Stimulated activated CD4-positive, alpha-beta T cell treated with anti-CD3 and anti-CD28 coated beads, TNF-alpha, amount 100 ng/mL, for 48 hours (primary cell): ENCODE measurements at places on chromosomes 2 and 18.

GRCh38 chr2:241178961-241179360 is 9.5 kb upstream of the ANO7 start:
- no peak for DNase-seq

GRCh38 chr2:118813111-118813510 is 34.3 kb downstream of the EN1 start:
- DNase-seq: no peak

- no peak for DNase-seq
Measured at GRCh38 chr2:241951316-241951700, 81.8 kb downstream of the RTP5 start.

GRCh38 chr2:31151501-31151900 is 13.3 kb upstream of the GALNT14 start:
- no peak for DNase-seq

- DNase-seq: no peak
Measured at GRCh38 chr2:46164529-46165301, 132.5 kb upstream of the EPAS1 start.

- DNase-seq: no peak
Measured at GRCh38 chr18:47420130-47420529, 168.7 kb upstream of the SKOR2 start.

- no peak for DNase-seq
Measured at GRCh38 chr2:144424559-144425240, 95.2 kb downstream of the ZEB2 start.

DNA sequence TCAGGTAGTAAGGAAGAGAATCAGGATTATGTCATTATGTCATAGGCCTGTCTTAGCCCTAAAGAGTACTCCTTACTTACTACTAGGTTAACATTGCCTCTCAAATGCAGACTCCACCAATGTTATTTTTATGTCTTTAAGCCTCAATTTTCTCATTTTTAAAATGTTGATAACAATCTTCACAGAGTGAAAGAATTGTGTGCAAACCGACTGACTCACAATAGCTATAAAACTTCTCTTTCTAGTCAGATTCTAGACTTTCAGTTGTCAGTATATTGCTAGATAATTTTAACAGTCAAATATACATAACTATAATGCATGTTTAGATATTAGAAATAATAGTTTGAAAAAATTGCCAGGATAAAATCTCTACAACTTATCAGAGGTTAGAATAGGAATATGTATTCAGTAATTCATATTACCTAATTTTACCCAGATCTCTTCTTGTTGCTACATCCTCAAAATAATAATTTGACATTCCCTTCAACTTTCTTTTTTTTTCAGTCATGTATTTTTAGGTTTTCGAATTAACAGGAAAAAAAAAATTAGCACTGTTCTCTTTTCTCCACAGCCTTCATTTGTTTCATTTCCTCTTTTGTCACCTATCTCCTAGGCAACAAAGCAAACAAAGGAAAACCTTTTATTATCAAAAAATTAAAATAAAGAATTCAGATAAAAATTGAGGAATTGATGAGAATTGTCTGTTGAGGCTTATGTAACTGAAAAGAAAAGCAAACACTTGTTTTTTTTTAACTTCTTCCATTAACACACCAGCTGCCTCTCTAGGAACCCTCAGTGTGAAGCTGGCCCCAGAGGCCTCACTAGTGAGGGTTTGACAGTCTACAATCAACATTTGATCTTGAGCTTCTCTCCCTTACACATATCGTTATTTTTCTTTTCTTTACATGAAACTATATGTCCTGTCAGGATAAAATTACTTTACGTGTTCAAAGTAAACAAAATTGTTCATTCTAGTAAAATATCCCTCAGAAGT is 279.0 kb downstream of the CALCRL start:
- no peak for DNase-seq

- no peak for DNase-seq
Measured at GRCh38 chr2:134583462-134583861, 135.3 kb downstream of the TMEM163 start.

- DNase-seq: no peak
Measured at GRCh38 chr2:230940471-230940815, 15.4 kb upstream of the GPR55 start.

GRCh38 chr2:225136552-225136951 is 94.3 kb upstream of the DOCK10 start:
- no peak for DNase-seq

- DNase-seq: no peak
Measured at GRCh38 chr18:64720781-64721464, 572.0 kb upstream of the LINC00305 start.

GRCh38 chr2:188851311-188851710 is 122.9 kb upstream of the COL3A1 start:
- no peak for DNase-seq

- DNase-seq: no peak
Measured at GRCh38 chr2:196066291-196067087, 2.1 kb downstream of the DNAH7 start.

DNA sequence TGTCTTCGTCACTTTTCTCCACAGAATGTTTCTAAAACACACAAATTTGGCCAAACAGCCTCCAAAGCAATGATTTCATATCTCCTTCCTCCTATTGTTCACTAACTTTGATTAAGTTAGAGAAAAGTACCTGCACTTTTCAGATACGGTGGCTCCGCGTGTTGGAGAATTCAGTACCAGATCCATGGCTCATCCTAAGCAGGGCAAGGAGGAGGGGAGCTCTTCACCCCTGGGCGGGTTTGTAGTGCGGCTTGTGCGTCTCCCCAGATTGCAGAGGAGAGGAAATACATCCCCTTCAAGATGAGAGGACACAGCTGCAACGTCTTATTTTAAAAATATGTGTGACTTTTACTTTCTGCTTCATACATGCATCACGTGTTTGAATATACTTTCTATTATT is 333.0 kb downstream of the AGAP1 start:
- no peak for DNase-seq

GRCh38 chr2:210917465-210917864 is 361.1 kb downstream of the CPS1 start:
- DNase-seq: no peak

DNA sequence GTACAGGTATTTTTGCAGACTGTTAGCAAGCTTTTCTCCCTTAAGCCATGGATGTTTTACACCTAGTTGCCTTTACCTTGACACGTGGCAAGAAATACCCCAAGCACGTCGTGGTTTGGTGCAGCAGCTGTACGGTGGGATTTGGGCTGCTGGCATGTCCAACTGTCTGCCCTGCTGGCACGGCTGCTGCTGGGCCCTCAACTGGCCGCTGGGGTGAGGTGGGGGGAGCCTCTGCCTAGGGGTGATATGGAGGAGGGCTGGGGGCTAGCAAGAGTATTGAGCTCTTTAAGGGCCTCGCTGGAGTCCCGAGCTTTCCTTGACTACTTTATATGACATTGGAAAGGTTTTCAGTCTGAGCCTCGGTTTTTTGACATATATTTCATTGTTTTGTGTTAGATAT is 41.6 kb downstream of the LPIN1 start:
- no peak for DNase-seq

DNA sequence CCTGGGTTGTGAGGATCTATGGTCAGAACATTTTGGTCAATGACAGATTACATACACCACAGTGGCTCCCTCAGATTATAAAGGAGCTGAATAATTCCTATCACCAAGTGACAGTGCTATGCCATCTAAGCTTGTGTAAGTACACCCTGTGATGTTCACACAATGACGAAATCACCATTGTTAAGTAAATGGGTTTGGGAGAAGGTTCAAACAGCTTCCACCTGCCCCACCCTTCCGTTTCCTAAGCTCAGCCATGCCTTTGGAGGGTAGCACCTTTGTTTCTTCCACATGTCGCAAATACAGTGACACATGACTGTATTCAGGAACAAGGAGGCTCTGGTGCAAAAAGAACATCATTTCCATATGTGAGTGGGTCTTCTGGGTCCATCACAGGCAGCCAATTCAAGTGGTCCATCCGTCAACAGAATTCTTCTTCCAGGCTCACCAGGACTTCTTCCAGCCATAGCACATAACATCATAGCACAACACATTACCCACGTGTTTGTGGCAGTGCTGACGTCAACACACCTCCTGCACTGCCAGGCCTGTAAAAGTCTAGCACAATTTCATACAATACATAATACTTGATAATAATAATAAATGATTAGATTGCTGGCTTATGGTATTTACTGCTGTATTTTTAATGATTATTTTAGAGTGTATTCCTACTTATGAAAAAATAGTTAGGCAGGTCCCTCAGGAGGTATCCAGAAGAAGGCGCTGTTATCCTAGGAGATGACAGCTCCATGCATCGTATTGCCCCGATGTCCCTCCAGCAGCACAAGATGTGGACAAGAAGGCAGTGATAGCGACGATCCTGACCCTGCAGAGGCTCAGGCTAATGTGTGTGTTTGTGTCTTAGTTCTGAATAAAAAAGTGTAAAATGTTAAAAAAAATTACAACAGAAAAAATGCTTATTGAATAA is 264.8 kb downstream of the ANAPC1 start:
- no peak for DNase-seq

DNA sequence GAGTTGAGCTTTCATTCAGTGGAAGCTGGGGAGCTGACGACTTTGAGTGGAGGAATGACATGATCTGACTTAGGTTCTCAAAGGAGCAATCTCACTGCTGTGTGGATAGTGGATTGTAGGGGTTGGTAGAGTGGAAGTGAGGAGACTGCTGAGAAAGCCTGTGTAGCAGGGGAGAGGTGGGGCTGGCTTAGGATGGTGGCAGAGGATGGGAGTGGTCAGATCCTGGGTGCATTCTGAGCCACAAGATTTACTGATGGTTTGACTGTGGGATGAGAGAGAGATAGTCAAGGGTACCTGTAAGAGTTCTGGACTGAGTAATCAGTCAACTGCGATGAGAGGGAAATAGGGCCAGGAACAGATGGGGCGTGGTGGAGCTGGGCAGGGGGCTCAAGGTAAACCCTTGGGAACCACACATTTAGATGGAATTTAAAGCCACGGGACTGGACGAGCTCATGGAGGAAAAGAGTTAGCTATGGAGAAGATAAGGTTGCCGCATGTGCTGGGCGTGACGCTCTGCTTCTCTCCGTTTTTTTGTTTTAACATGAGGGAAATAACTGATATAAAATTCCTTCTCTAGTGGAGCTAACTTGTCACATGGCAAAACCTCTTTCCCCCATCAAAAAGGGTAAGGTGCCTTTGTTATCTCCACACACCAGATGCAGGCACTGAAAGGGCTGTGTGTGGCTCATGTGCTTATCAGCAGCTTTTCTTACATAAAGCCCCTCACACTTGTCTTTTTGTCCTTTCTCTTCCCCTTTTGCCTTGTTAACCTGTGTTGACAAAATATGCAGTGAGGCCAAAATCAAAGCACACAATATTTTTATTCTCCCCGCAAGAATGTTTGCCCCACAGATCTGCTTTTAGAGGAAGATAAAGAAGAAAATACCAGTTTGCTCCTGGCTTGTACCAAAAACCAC is 379.8 kb downstream of the TSN start:
- DNase-seq: no peak

DNA sequence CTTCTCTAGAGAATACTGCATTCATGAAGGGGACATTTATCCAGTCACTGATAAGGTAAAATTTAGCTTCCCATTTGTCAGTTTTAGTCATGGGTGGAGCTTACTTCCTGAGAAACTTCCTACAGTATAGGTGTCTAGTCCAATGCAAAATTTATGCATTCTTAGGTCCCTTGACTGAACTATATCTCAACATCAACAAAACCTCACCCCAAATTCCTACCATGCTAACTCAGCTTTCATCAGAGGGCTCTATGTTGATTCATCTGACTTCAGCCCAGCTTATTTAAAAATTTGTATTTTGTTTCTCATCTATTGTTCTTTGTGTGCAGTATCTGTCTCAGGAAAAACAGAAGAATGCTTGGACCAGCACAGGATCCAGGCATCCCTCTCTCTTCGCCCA is 296.4 kb upstream of the ACVR2A start:
- no peak for DNase-seq

- DNase-seq: no peak
Measured at GRCh38 chr2:190099890-190100697, 37.6 kb upstream of the MSTN start.

DNA sequence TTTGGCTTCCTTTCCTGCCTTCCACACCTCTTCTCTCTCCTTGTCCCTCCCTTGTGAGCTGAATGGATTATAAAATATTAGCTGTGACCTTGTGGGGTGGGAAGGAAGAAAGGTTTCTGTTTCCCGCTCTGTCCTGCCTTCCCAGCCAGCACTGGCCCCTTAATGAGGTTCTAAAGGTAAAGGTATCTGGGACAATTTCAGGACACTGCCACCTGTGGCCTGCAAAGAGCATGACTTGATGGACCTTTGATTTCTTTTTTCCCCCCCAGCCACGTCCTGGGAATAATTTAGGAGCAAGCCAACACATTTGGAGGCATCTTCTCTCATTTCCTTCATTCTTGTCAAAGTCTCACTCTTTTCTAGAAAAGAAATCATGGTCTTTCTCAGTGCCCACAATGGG is 246.7 kb upstream of the EPAS1 start:
- no peak for DNase-seq

- no peak for DNase-seq
Measured at GRCh38 chr2:1233281-1233680, 180.0 kb upstream of the TPO start.

- no peak for DNase-seq
Measured at GRCh38 chr2:10584843-10585475, 104.8 kb downstream of the NOL10 start.

DNA sequence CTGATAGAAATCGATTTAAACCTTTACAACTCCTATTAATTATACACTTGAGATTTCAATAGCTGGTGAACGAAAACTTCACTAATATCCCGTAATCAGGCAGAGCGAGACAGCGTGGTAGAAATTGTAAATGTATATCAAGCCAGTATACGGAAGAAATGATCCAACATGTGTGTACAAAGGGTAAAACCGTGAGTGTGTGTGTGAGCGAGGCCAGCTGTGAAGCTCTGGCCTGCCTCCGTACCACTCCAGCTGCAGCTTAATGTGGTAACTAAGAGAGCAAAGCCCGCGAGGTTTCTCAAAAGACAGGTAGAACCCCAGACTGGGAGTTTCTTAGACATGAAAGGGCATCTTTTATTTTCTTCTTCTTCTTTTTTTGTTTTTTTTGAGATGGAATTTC is 52.3 kb upstream of the ZNF516 start:
- DNase-seq: no peak

DNA sequence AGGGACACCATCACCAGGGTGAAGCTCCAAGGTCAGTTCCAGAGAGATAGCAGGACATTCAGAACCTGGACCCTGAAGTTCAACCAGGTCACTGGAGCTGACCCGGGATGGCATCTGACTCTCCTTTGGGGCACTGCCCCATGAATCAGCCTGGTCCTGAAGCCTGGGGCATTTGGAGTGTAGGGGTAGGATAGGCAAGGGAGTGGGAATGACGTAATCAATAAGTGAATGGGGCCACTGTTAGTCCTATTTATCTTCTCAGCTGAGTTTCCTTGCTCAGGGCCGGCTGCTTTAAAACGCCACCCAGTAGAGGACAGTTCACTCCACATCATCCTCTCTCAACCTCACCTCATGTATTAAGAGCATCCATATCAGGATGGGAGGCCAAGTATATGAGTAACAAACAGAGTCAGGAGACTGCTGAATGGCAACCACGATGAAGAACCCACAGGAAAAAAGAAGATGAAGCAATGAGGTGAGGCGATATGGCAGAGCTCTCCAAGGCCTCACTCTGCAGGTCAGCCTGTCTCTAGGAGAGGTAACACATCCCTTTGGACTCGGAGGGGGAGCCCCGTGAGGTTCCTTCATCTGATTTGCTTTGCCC is 1.8 kb upstream of the RFX8 start:
- no peak for DNase-seq
